ENCODE measurements at places on chromosomes 12 and 14. TPM values are rescaled to one million over a fixed set of nuclear protein-coding genes. Genes with fewer than 3 reads are reported as not detected.

CLECL1 gene
- not detected for total RNA-seq

ASCL1 gene
- total RNA-seq, result not detected

CACNA2D4 gene
- total RNA-seq, result 1.5 TPM

DPPA3 gene
- not detected for total RNA-seq

LRRIQ1 gene
- total RNA-seq, result not detected

OR4E2 gene
- not detected for total RNA-seq

RPL10L gene
- not detected for total RNA-seq

FSCB gene
- total RNA-seq, result not detected

RNF212B gene
- total RNA-seq, result not detected

TCL1A gene
- total RNA-seq, result not detected

TAS2R9 gene
- total RNA-seq, result not detected

ZC3H10 gene
- 2.2 TPM for total RNA-seq

NKX2-8 gene
- not detected for total RNA-seq

AGAP2 gene
- 1.4 TPM for total RNA-seq

SOX5 gene
- 110 TPM for total RNA-seq

WSCD2 gene
- total RNA-seq, result 0.13 TPM

All from suprapubic skin (tissue), 4 donors.